ENCODE measurements at places on chromosomes 6 and 20. TPM values are rescaled to one million over a fixed set of nuclear protein-coding genes. Genes with fewer than 3 reads are reported as not detected.

Gene STMND1
- not detected for total RNA-seq

Gene VSX1
- not detected for total RNA-seq

Gene TSHZ2
- total RNA-seq, result 0.20 TPM

Gene FAM184A
- 13.6 TPM for total RNA-seq

Gene PLN
- total RNA-seq, result 0.09 TPM

Gene PTCRA
- total RNA-seq, result not detected

Gene SAMD3
- total RNA-seq, result 0.29 TPM

Gene TREM1
- not detected for total RNA-seq

Gene TFAP2A
- 0.40 TPM for total RNA-seq

Gene REPS1
- 30.0 TPM for total RNA-seq

Gene COL21A1
- 0.18 TPM for total RNA-seq

Gene TTBK1
- not detected for total RNA-seq

Gene GRM1
- not detected for total RNA-seq

Gene INSM1
- total RNA-seq, result not detected

Gene HLA-DQA1
- total RNA-seq, result 0.49 TPM

Gene CLVS2
- total RNA-seq, result 0.13 TPM

Gene SUMO4
- total RNA-seq, result 0.92 TPM

Gene GPR63
- total RNA-seq, result 3.6 TPM

Gene WDR27
- total RNA-seq, result 49.7 TPM

Gene TOX2
- total RNA-seq, result not detected

Gene ARHGAP18
- 18.4 TPM for total RNA-seq

Gene GCNT2
- 1.8 TPM for total RNA-seq

Gene TMEM170B
- 0.07 TPM for total RNA-seq

Gene CFB
- total RNA-seq, result 1.1 TPM

Gene COL19A1
- not detected for total RNA-seq

Gene GATA5
- total RNA-seq, result 0.49 TPM

Gene MYT1
- not detected for total RNA-seq

Gene BPIFA1
- not detected for total RNA-seq

Gene GTF2H4
- total RNA-seq, result 80.5 TPM

Gene XPO5
- 180 TPM for total RNA-seq

Gene LY6G6C
- not detected for total RNA-seq

Gene PCK1
- total RNA-seq, result 0.73 TPM

Gene IPCEF1
- total RNA-seq, result 0.02 TPM
